Stimulated activated CD4-positive, alpha-beta T cell treated with anti-CD3 and anti-CD28 coated beads, Interleukin-4, amount 100 ng/mL, for 24 hours (primary cell): ENCODE measurements at places on chromosomes 6 and 20.

DNA sequence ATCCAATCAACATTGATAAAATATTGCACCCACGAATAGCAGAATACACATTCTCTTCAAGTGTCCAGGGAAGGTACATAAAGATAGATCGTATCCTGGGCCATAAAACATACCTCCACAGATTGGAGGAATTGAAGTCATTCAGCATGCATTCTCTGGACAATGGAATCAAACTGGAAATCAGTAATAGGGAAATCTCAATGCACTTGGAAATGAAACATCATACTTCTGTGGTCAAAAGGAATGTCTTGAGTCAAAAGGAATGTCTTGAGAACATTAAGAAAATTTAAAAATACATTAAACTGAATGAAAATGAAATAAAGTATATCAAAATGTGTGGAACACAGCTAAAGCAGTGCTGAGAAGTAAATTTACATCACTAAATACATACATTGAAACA is 138.8 kb downstream of the TFAP2A start:
- DNase-seq: no peak

GRCh38 chr6:1175877-1176276 is 136.0 kb upstream of the FOXQ1 start:
- no peak for DNase-seq

DNA sequence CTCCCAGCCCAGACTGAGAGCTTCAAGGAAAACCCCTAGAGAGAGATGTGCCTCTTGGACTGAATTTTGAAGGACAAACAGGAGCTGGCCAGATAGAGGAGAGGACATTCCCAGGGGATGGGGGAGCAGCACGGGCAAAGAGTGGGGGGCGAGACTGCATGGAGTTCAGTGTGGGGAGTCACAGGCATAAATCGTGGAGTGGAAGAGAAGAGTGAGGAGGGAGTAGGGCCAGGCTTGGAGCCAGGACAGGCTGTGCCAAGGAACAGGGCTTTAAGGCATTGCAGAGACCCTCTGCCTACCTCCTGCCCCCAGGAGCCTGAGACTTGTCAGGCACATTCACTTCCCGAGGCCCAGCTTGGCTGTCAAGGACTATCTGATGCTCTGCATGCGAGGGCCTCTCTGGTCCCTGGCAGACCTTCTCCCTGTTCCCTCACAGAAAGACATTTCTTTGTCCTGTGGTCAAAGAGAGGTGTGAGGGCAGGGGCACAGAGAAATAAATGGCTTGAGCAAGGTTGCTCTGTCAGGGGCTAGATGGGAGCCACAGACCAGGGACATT is 5.2 kb upstream of the SLC22A7 start:
- DNase-seq: no peak

DNA sequence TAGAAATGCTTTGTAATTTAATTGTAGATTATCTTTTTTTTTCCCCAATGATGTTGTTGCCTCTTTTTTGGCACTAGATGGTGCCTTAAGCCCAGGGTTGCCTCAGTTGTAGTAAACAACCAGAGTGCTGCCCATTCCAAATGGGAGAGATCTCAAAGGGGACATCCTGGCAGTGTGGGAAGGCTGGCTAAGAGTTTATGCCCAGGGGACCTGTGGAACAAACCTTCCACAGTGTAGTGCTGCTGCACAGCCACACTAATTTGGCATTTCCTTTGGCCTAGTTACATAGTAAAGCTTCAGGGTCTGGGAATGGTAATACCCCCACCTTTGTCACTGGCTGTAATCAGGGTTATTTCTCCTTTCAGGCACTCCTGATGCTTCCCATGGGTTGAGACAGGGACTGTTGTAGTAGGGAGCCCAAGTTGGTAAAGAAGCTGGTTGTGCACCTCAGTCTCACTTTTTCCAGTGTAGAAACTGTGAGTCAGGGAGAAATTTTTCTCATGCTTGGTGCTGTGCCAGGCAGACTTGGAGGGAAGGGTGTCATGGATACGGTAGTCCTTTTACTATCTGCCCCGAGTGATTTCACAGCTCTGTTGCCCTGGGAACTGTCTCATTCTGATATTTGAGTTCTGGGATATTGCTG is 177.8 kb upstream of the ECI2 start:
- no peak for DNase-seq
